Myometrial cell (primary cell): ENCODE measurements at places on chromosomes 3 and 15. TPM values are rescaled to one million over a fixed set of nuclear protein-coding genes. Genes with fewer than 3 reads are reported as not detected.

VGLL3 gene
- 43.0 and 53.7 TPM in 2 replicates for total RNA-seq

NEK4 gene
- 11.8 and 18.1 TPM in 2 replicates for total RNA-seq

SELENOK gene
- 30.1 and 42.4 TPM in 2 replicates for total RNA-seq

SAMD7 gene
- total RNA-seq: not detected in 2 replicates

MED12L gene
- total RNA-seq: 0.29 and 0.35 TPM in 2 replicates

SLC12A8 gene
- 21.8 and 21.9 TPM in 2 replicates for total RNA-seq

ERICH6 gene
- total RNA-seq: 0.35 TPM in 1 of 2 replicates, not detected in the other

NR2E3 gene
- total RNA-seq: 0.18 TPM in 1 of 2 replicates, not detected in the other

OSTN gene
- total RNA-seq: 0.86 TPM in 1 of 2 replicates, not detected in the other

PXK gene
- total RNA-seq: 62.8 and 67.9 TPM in 2 replicates
